ENCODE measurements at places on chromosomes 1 and 21.

DNA sequence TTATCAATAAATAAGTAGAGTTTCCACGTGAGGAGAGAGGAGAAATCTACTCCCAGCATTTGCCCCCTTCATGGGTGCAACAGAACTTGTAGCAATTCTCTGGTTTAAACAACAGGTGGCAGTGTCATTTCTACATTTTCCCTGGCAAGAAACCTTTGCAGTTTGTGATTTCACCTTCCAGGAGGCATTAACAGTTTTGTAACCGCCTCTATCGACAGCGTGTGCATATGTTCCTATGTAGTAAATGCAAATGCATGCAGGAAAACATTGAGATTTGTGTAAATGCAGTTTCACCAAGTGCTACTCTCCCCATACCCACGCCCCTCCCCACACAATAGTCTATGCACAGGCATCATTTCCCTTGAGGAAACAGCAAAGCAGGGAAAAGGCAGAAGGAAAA lies 494.7 kb downstream of the SMYD3 start:
- no peak for DNase-seq

GRCh38 chr1:180444522-180444921 lies 57.9 kb downstream of the ACBD6 start:
- no peak for DNase-seq

- DNase-seq: no peak
Measured at GRCh38 chr1:109113590-109114341, at the start of gene ELAPOR1. Gene ELAPOR1 (plus strand): TSS chr1:109114115. CDS start chr1:109114184, 69 bp downstream.

- no peak for DNase-seq
Measured at GRCh38 chr1:201320168-201320788, 37.0 kb downstream of the PKP1 start.

DNA sequence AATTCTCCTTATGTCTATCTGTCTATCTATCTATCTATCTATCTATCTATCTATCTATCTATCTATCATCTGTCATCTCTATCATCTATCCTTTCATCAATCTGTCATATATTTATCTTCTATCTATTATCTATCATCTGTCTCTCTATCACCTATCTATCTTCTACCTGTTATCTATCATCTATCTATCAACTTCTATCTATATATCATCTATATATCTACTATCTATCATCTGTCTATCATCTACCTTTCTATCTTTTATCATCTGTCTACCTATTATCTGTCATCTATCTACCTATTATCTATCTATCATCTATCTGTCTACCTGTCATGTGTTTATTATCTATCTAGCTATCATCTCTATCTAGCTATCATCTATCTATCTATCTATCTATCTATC lies 124.7 kb upstream of the C1orf174 start:
- DNase-seq: no peak

GRCh38 chr1:45551684-45552083 lies 1.1 kb downstream of the AKR1A1 start:
- DNase-seq: no peak

DNA sequence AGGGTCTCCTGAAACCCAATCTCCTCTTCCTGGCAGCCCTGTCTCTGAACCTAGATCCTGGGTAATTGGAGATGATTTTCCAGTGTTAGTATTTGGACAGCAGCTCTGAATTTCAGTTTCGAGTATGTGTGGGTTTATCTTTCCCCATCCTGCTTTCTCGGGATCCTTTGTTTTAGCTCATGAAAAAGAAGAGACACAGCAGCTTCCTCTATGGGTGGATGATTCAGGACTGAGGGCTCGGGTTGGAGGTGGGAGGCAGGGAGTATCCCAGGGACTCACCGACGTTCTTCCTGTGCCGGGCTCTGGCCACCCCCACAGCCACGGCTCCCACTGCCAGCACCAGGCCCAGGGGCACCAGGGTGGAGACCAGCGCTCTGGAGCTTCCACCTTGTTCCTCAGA lies 10.4 kb upstream of the FCMR start:
- DNase-seq: no peak

DNA sequence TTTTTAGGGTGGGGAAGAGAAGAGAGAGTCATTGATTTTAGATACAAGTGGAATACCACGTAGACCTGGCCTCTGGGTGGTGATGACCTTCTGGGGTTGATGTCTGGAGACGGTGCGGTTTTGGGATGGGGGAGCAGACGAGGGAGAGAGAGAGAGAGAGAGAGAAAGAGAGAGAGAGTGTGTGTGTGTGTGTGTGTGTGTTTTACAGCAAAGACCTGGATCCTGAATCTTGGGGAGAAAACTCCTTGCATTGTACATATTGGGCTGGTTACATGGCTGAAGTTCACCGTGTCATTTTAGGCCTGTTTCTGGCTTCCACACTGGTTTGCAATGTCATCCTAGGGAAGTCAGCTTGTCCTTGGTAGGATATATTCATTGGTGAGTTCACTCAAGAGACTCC lies 89.0 kb downstream of the GALNT2 start:
- DNase-seq: no peak

- no peak for DNase-seq
Measured at GRCh38 chr21:39452207-39452969, 618 bp downstream of the SH3BGR start.

DNA sequence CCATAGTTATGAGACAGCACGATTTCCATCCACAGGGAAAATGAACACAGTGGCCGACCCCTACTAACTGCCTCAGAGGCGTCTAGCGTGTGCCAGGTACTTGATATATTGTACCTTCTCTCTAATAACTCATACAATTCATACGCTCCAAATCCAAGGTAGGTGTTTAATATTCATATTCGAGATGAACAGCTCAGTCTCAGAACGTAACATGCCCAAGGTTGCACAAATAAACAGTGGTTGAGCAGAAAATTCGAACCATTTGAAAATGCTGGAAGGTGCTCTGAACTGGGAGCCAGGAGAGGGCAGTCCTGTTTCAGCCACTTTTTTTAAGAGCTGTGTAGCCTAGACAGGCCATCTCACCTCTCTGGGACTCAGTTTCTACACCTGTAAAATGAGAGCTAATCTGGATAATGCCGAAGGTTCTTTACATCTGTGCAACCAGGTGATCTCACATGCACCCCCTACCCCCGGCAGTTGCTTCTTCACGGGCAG lies 7.9 kb downstream of the SLC45A3 start:
- DNase-seq: no peak

- no peak for DNase-seq
Measured at GRCh38 chr1:49297783-49298182, 521.1 kb upstream of the BEND5 start.

- no peak for DNase-seq
Measured at GRCh38 chr1:61337981-61338848, 255.9 kb downstream of the NFIA start.

GRCh38 chr1:959731-960362 lies 537 bp upstream of the KLHL17 start:
- no peak for DNase-seq

- DNase-seq: no peak
Measured at GRCh38 chr1:96971849-96972602, 250.4 kb downstream of the PTBP2 start.

- DNase-seq: no peak
Measured at GRCh38 chr21:29718081-29718815, 221.5 kb downstream of the GRIK1 start.

DNA sequence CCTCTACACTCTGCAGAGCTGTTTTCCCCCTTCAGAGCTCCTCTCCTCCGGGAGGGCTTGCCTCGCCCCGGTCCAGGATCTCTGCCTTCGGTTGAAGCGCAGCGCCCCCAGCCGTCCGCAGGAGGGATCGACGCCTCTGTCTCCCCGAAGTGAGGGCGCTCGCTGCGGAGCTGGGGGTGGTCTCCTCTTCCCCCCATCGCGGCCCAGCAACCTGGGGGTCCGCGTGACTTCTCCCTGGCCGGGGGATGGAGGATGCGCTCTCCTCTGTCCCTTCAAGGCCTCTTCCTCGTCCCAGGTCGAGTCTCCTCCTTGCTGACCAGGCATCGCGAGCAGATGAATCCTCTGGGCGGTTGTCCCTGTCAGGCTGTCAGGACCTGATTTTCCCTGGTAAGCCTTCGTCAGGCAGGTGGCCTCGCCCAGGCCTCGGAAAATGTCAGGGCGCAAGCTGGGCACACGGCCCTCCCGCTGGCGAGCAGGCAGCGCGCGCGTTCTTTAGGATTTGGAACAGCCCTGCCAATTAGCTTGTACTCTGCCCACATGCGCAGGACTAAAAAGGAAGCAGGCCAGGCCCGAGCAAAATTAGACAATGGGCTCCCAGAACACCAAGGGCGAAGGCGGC lies 90.5 kb downstream of the EDEM3 start:
- DNase-seq: no peak

GRCh38 chr1:184210031-184210430 lies 158.5 kb downstream of the TSEN15 start:
- no peak for DNase-seq

GRCh38 chr1:165852871-165853270 lies 25.5 kb downstream of the UCK2 start:
- DNase-seq: no peak

DNA sequence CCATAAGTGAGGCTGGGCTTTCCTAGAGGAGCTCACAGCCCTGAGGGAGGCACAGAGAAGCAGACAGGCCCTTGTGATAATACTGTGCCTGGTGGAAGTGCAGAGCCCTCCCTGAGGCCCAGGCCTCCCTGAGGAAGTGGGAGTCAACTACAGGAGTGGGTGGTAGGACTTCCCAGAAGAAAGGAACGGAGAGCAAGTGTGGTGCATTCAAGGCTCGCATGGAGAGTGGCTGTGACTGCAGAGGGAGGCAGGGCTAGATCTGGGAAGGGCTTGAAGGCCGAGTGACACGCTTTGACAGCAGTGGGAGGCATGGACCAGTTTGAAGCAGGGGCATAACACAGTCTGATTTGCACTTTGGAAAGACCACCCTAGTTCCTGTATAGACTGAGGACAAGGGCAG lies 37.3 kb downstream of the AZIN2 start:
- no peak for DNase-seq

DNA sequence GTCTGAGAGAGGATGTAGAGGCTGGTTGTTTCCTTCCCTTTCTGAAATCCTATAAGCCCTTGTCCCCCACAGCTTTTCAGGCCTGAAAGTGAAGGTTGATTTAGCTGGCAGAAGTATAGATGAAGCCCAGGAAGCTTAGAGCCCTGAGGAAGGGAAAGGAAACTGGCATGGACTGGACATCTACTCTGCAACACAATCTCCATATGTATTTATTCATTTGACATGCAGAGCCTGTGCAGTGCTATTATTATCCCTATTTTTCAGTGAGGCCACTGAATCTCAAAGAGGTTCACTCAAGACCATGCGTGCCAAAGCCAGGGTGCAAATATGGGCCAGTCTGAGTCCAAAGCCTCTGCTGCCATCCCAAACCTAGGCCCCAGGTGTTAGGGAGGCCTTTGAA lies 78.5 kb upstream of the KCND3 start:
- DNase-seq: no peak

- DNase-seq: no peak
Measured at GRCh38 chr1:170711682-170712081, 47.8 kb downstream of the PRRX1 start.

GRCh38 chr1:27536767-27537166 lies 46.8 kb upstream of the WASF2 start:
- no peak for DNase-seq

GRCh38 chr1:53562981-53563379 lies 103.8 kb downstream of the DMRTB1 start:
- DNase-seq: no peak

DNA sequence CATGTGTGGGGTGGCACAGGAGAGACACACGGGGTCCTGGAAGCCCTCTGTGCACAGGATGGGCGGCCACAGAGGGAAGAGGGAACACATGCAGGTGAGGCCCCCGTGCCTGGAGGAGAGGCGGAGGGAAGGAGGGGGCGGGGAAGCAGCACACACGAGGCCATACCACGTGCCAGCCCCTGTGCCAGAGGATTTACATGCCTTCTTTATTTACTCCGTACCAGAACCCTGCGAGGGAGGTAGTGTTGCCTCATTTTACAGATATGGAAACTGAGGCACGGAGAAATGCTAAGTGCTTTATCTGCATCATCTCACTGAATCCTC lies 56.1 kb downstream of the ARHGEF10L start:
- DNase-seq: no peak

GRCh38 chr1:33383489-33383888 lies 47.4 kb downstream of the PHC2 start:
- no peak for DNase-seq

DNA sequence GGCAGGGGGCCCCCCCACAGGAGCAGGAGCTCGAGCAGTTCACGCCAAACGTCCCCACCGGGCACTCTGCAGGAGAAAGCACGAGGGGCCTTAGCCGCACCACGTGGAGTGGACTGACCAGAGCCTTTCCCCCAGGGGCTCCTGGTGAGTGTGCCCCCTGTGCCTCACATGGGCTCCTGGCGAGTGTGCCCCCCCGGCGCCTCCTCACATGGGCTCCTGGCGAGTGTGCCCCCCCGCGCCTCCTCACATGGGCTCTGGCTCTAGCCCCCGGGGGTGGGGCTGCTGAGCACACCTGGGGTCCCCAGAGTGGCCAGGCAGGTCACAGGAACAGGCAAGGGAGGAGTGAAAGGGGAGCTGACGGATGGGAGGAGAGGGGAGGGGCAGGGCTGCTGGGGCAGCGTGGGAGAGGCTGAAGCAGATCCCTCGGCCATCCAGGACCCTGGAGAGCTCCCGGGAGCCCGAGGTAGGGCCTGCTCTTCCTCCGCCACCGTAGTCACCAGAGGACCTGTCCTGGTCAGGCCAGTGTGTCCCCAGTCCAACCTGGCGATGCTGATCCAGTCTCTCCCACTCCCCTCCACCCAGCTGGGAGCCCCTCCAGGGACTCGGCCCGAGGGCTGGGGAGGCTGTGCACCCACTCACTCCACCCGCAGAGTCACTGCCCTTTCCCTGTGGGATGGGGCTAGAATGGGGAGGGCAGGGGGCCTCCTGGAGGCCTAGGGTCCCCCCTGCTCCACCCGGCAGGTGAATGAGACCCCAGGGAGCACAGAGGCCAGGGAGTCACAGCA lies 47.6 kb downstream of the ARHGEF16 start:
- DNase-seq: no peak

DNA sequence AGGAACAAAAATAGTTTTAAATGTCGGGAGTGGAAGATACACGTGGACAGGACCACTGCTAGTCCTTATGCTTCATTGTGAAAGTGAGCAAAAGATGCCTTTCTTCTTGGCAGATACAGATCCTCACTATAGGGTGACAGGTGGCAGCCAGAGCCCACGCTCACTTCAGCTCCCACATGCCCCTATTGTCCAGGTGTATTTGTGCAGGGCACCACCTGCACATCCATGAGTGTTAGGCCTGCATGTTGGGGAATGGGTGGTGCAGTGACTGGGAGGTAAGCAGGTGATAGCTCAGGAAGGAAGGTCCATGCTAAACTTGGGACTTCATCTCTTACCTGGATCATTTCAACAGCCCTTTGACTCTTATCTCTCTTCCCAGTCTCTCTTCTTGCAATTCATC lies 27.4 kb downstream of the SLC5A9 start:
- no peak for DNase-seq

- no peak for DNase-seq
Measured at GRCh38 chr1:54989968-54990810, 8.5 kb upstream of the BSND start.
